ENCODE measurements at places on chromosomes 2 and 18. TPM values are rescaled to one million over a fixed set of nuclear protein-coding genes. Genes with fewer than 3 reads are reported as not detected.

AP1S3 gene
- 11.3 TPM for total RNA-seq

CNGA3 gene
- total RNA-seq = not detected

- H3K36me3 ChIP-seq = no peaks in the 10 kb centered on the region
- no peak overlapping the region for H3K27ac ChIP-seq
- no peaks in the 10 kb centered on the region for H3K4me1 ChIP-seq
- no peaks in the 10 kb centered on the region for H3K27me3 ChIP-seq
- no peak for DNase-seq
- no peak overlapping the region for H3K4me3 ChIP-seq
Observed at GRCh38 chr2:117321816-117322215, 492.7 kb upstream of the DDX18 start.

GRCh38 chr2:237967463-237967951 is 693 bp downstream of the UBE2F start:
- no peaks in the 10 kb centered on the region for H3K27me3 ChIP-seq
- peaks cover 12% of the 10 kb centered on the region for H3K36me3 ChIP-seq
- peak; percentile 27 for DNase-seq
- peaks cover 37% of the 10 kb centered on the region for H3K4me1 ChIP-seq
- peak overlapping the region; percentile 81 for H3K4me3 ChIP-seq

DNA sequence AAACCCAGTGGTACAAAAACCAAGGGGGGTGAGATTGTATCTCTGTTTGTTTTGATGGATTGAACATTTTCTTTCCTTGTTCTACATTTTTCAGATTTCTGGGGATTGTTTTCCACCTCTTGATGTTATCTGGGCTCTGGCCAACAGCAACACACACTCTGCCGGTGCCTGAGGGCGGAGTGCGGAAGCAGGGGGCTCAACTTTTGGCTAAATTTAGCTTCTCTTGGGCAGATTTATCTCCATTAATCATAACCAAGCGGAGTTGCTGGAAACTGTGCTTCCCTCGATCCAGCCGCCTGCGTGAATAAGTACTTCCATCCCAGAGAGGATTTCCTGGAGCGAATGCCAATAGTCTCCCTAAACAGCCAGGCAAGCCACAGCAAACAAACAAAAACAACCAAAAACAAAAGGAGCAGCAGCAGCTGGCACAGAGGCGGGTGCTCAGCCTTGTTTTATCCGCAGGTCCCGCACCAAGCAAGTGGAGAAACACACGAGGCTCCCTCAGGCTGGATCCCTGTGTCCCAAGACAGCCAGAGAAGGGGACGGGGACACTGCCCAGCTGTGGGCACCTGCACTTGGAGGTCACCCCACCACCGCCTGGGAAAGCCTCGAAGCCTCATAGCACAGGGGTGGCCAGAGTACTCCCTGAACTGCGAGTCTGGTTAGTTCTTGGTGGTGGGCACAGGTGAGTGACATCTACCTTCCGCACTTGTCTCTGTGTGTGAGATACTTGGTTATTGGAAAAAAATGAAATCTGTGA is 143.4 kb downstream of the NDUFA10 start:
- H3K4me1 ChIP-seq = peaks cover 3% of the 10 kb centered on the region
- no peaks in the 10 kb centered on the region for H3K36me3 ChIP-seq
- no peak overlapping the region for H3K4me3 ChIP-seq
- H3K27me3 ChIP-seq = peaks cover 15% of the 10 kb centered on the region

DNA sequence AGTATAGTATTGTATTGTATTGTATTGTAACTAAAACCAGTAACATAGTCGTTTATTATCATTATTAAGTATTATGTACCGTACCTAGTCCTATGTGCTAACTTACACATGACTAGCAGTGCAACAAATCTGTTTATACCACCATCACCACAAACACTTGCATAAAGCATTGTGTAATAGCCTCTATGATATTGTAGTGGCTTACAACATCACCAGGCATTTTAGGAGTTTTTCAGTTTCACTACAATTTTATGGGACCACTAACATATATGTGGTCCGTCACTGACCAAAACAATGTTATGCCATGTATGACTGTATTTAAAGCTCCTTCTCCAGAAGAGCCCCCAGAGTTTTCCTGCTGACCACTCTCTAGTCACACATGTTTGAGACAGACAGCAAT is 306.2 kb downstream of the SETBP1 start:
- no peaks in the 10 kb centered on the region for H3K27me3 ChIP-seq
- H3K4me1 ChIP-seq = no peaks in the 10 kb centered on the region
- H3K4me3 ChIP-seq = no peak overlapping the region
- H3K27ac ChIP-seq = no peak overlapping the region
- DNase-seq = no peak
- no peaks in the 10 kb centered on the region for H3K36me3 ChIP-seq

DNA sequence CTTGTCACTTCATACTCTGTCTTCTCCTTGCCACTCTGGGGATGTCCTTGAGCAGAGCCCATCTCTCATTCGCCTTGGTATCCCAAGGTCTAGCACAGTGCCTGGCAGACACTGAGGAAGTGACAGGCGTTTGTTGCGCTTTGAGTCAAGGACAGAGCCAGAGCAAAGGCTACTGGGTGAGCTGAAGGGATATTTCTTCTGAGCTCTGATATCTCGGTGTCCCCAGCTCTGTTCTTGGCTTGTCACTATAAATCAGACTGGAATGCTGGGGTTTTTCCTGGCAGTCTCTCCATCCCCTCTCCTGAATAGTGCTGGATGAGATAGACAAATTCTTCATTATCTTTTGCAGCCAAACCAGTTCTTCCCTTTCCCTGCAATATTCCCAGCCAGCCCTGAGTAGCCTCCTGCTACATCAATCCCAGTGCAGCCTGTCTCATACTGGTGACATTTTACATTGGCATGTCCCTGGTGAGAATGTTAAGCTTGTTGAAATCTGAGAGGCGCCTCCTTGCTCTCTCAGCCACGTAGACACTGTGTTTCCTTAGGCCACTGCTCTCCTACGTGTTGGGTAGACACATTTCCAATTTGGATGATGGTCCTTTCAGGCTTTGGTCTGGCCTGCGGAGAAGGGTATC is 61.7 kb downstream of the CTIF start:
- H3K36me3 ChIP-seq = no peaks in the 10 kb centered on the region
- no peak for DNase-seq
- no peaks in the 10 kb centered on the region for H3K4me1 ChIP-seq
- H3K4me3 ChIP-seq = no peak overlapping the region
- no peak overlapping the region for H3K27ac ChIP-seq
